ENCODE measurements at places on chromosomes 7 and 10.

DNA sequence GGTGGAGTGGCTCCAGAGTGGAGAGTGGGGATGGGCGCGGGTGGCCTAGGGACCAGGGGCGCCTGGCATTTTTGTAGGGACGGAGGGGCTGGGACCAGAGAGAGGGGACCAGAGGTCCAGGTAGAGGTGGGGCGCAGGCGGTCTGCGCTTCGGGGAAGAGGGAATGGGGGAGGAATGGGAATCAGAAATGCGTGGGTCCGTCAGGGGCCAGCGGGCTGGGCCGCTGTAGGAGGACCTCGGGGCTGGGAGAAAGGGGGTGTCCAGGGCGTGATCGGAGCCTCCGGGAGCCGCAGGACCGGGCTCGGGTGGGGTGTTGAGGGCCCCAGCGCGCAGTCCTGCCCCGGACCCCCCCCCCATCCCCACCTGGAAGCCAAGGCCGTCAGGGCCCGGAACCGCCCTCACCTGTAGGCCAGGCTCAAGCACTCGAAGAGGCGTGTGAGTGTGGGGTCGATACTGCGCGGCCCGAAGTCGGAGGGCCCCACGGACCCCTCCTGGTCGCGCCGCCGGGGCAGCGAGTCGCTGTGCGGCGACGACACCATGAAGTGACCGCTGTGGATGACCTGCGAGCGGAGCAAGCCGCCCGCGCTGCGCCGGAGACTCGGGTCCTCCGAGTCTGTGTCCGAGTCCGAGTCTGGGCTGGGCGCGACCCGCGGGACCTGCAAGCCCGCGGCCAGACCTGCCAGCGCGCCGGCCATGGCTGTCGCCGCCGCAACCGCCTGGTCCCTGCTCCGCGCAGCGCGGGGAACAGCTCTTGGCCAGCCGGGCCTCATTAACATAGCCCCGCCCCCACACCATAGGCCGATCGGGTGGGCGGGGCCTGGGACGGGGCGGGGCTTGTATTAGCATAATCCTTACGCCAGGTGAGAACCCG is at the start of gene MLXIPL:
MLXIPL (minus strand) TSS at position 725 of the 871 bp plus-strand sequence; CDS start at position 695, 30 bp downstream.
- DNase-seq = no peak

GRCh38 chr10:16919121-16919982 is 102.1 kb upstream of the RSU1 start:
- no peak for DNase-seq

DNA sequence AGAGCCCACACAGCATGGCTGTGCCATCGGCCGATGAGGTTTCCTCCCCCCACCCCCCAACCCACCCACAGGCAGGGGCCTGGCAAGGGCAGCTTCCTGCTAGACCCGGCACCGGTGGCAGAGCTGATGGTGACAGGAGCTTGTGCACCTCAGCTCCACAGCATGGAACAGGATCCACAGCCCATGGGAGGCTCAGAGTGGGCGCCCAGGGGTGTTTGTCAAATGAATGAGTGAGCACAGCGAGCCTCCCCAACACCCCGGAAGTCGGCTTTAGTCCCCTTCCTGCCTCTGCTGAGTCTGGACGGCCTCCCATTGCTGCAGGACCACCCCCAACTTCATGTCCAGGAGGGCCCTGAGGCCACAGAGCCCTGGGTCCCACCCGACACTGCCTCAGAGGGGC is 68.9 kb downstream of the PDGFA start:
- DNase-seq = no peak

- no peak for DNase-seq
These were observed 21.3 kb downstream of the CPA4 start for GRCh38 chr7:130314305-130314704.

DNA sequence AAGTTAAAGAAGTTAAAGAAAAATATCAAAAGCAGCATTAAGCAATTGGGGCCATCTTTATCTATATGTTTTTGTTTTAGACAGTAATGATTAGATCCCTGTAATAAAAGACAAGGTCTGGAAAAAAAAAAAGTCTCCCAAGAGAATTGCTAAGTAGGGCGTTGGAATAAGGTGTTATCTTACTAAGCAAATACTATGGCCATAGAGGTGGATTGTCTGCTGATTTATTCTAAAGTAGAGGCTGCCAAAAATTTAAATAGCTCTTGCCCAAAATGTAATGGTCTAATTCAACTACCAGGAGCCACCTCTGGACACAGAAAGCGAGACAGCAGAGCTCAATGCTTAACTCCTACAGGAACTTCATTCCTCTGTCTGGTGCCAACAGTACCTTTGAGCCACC is 71.6 kb downstream of the HERPUD2 start:
- no peak for DNase-seq

- no peak for DNase-seq
These were observed 342.5 kb downstream of the PTEN start for GRCh38 chr10:88205842-88206446.

GRCh38 chr7:90777465-90777864 is 181.3 kb downstream of the CDK14 start:
- no peak for DNase-seq

DNA sequence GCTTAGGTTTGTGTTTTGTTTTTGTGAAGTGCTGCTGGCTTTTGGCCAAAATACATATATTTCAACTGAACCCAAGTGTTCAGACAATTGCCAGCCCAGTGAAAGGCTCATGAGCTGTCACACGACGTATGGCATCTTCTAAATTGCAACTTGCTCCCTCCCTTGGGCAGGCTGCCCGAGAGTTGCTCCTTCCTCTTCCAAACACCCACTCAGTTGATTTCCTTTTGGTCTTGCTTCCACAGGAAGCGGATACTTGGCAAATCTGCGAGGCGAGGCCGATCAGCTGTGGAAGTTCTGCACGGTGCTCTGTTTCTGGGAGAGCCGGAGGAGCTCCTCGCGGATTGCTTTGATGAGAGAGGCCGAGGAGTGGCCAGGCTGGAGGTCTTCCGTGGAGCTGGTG is 39.6 kb upstream of the ATP6V0A4 start:
- DNase-seq = no peak

- DNase-seq = no peak
These were observed 1177.6 kb upstream of the C7orf33 start for GRCh38 chr7:147412782-147413556.
